Progenitor cell of endocrine pancreas (in vitro differentiated cells): ENCODE measurements at places on chromosomes 7 and 10. TPM values are rescaled to one million over a fixed set of nuclear protein-coding genes. Genes with fewer than 3 reads are reported as not detected.
A peak's percentile ranks its signal among the peaks of the same experiment; 100 is the strongest.

Gene LRRC17
- total RNA-seq: 1.3 and 2.3 TPM in 2 replicates

Gene TMEM270
- total RNA-seq: not detected in 2 replicates

Gene CSGALNACT2
- 8.9 and 9.3 TPM in 2 replicates for total RNA-seq

Gene MEST
- total RNA-seq: 628 and 664 TPM in 2 replicates

Gene SFRP5
- 73.1 and 81.0 TPM in 2 replicates for total RNA-seq

Gene CYP2C8
- 7.3 and 8.1 TPM in 2 replicates for total RNA-seq

Gene MYOZ1
- 0.31 TPM in 1 of 2 replicates, not detected in the other for total RNA-seq

DNA sequence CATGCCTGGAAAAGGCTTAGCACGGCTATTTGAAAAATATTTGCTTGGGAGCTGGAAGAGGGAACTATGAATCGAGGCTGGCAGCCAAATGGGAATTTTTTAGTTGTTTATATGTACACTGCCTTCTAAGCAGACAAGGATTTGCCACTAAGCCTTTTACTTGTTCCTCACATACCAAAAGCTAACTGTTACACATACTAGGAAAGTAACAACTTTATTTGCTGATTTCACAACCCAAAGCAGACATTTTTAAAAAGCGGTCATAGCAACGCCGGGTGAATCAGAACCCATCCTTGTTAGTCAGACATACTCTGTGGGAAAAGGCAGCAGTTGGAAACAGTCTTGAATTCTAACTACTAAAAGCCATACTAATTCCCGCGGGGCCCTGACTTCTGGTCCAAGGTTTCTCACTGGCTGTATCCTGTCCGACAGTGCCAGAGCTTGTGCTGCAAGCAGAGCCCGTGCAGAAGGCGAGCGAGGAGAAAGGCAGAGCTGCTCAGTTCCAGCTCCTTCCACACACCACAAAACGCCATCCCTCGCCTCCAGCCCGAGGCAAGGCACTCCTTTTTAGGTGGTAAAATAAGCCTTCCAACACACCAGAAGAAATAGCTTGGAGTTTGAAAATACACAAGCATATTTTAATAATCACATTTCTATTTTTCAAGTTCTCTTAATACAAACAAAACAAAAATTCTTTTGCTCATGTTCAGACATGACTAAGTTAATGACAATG is 89.2 kb downstream of the RNF216 start:
- no peaks in the 10 kb centered on the region for H3K4me1 ChIP-seq
- no peak for DNase-seq
- H3K27ac ChIP-seq: no peak overlapping the region
- no peak overlapping the region for H3K4me3 ChIP-seq
- no peaks in the 10 kb centered on the region for H3K27me3 ChIP-seq
- H3K36me3 ChIP-seq: peaks cover 5% of the 10 kb centered on the region

GRCh38 chr7:32887395-32887794 is 4.2 kb downstream of the KBTBD2 start:
- H3K36me3 ChIP-seq: no peaks in the 10 kb centered on the region
- DNase-seq: no peak
- no peaks in the 10 kb centered on the region for H3K27me3 ChIP-seq
- H3K27ac ChIP-seq: no peak overlapping the region
- H3K4me1 ChIP-seq: peaks cover 49% of the 10 kb centered on the region

DNA sequence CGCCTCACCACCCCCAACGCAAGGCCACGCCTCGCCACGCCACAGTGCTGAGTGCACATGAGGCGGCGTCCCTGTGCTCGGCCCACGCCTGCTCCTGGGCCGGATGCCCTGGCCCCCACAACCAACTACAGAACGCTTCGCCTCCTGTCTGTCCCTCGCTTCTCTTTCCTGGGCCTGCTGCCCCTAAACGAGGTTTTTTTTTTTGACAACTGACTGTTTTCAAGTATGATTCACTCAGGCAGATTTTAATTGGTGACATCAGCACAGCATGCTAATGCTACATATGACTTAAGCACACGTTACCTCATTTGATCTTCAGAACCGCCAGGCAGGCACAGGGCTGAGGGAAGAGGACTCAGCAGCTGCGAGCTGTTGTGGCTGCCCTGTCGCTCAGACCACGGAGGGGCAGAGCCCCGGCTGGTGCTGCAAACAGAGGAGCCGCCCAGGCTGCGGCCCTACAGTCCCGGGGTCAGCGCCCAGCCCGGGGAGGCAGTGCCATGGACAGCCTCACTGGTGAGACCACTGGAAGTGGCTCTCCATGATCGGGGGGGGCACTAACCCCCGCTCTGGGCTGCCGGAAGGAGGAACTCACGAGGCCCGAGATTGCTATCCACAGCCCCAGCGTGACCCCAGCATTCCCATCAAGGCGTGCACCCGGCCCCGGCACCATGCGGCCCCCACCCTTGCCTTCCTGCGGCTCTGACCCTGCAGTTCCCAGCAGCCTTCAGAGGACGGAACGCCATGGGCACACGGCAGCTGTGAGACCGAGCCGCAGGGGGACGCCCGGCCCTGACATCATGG is 212.8 kb downstream of the MAD1L1 start:
- H3K27ac ChIP-seq: no peak overlapping the region
- H3K4me3 ChIP-seq: no peak overlapping the region
- H3K36me3 ChIP-seq: peaks cover 8% of the 10 kb centered on the region
- H3K4me1 ChIP-seq: peaks cover 23% of the 10 kb centered on the region

GRCh38 chr10:98621630-98622029 is 174.9 kb upstream of the HPS1 start:
- no peaks in the 10 kb centered on the region for H3K36me3 ChIP-seq
- no peaks in the 10 kb centered on the region for H3K27me3 ChIP-seq
- H3K4me3 ChIP-seq: no peak overlapping the region
- H3K4me1 ChIP-seq: no peaks in the 10 kb centered on the region
- no peak overlapping the region for H3K27ac ChIP-seq

DNA sequence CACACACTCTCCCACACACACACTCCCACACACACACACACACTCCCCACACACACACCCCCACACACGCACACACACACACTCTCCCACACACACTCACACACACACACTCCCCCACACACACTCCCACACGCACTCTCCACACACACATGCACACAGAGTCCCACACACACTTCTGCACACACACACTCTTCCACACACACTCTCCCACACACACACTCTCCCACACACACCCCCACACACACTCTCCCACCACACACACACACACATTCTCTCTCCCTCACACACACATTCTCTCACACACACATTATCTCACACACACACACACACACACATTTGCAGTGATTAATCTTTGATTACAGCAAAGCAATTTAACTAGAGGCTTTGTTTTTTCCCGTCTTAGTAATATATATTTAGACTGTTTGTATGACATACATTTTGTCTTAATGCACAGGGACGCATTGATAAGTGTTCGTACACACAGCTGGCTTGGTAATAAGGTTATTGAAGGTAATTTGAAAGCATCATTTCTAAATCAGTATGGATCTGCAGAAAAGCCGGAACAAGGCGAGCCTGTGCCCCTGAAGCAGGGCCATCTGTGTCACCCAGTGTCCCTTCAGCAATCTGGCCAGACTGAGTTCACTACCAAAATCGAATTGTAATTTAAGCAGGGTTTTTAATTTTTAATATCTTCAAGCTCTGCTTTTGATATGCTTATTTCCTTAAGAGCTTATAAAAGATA is 69.9 kb upstream of the SH2B2 start:
- H3K4me1 ChIP-seq: no peaks in the 10 kb centered on the region
- no peak overlapping the region for H3K4me3 ChIP-seq
- peak overlapping the region; percentile 45 for H3K27ac ChIP-seq
- no peaks in the 10 kb centered on the region for H3K27me3 ChIP-seq
- DNase-seq: no peak
- peaks cover 12% of the 10 kb centered on the region for H3K36me3 ChIP-seq

- H3K4me3 ChIP-seq: no peak overlapping the region
- H3K27me3 ChIP-seq: no peaks in the 10 kb centered on the region
- no peak overlapping the region for H3K27ac ChIP-seq
- peaks cover 15% of the 10 kb centered on the region for H3K4me1 ChIP-seq
Observed at GRCh38 chr7:27608776-27609495, 53.7 kb downstream of the HIBADH start.

DNA sequence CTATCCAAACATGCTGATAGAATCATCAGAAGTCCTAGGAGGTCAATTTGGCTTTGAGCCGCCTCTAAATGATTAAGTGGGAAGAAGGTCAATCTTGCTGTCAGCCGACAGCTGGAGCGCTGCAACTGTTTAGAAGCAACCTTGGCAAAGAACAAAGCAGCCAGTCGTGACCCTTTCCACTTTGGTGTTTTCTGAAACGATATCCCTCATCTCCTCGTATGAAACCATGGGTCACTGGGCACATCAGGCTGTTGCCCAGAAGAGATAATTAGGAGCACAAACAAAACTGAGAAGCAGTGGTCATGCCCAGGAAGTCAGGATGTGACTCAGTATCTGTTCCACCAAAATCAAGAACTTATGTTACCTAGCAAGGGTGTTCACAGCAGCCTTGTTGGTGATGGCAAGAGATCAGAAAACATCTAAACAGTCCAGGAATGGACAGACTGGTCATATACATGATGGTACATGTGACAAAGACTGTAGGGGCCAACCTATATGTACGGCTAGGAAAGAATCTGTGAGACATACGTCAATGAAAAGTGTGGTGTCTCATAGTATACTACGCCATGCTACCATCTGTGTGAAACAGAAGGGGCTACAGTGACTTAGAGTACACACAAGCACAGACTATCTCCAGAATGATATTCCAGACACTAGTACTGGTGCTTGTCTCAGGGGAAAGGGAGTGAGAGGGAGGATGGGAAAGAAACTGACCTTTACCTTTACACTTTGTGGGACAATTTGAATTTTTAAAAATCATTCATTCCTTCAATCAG is 22.4 kb downstream of the STN1 start:
- peaks cover 25% of the 10 kb centered on the region for H3K4me1 ChIP-seq
- peaks cover 9% of the 10 kb centered on the region for H3K36me3 ChIP-seq
- H3K27ac ChIP-seq: peak overlapping the region; percentile 22

GRCh38 chr7:149240637-149241036 is 1.2 kb downstream of the ZNF212 start:
- H3K4me3 ChIP-seq: peak overlapping the region; percentile 98
- peaks cover 20% of the 10 kb centered on the region for H3K27me3 ChIP-seq
- peak overlapping the region; percentile 12 for H3K27ac ChIP-seq
- peaks cover 9% of the 10 kb centered on the region for H3K36me3 ChIP-seq

GRCh38 chr7:149495785-149496641 is 1.6 kb downstream of the ZNF746 start:
- H3K36me3 ChIP-seq: peaks cover 10% of the 10 kb centered on the region
- peak overlapping the region; percentile 95 for H3K4me3 ChIP-seq
- H3K4me1 ChIP-seq: peaks cover 19% of the 10 kb centered on the region
- peaks cover 16% of the 10 kb centered on the region for H3K27me3 ChIP-seq
- peak overlapping the region; percentile 98 for H3K27ac ChIP-seq

- H3K27ac ChIP-seq: no peak overlapping the region
- no peaks in the 10 kb centered on the region for H3K36me3 ChIP-seq
Observed at GRCh38 chr7:88357294-88357693, 50.6 kb upstream of the STEAP4 start.

GRCh38 chr7:135842446-135843179 is 94.0 kb upstream of the FAM180A start:
- H3K4me3 ChIP-seq: no peak overlapping the region
- H3K36me3 ChIP-seq: no peaks in the 10 kb centered on the region
- H3K4me1 ChIP-seq: no peaks in the 10 kb centered on the region
- DNase-seq: no peak
- no peak overlapping the region for H3K27ac ChIP-seq

DNA sequence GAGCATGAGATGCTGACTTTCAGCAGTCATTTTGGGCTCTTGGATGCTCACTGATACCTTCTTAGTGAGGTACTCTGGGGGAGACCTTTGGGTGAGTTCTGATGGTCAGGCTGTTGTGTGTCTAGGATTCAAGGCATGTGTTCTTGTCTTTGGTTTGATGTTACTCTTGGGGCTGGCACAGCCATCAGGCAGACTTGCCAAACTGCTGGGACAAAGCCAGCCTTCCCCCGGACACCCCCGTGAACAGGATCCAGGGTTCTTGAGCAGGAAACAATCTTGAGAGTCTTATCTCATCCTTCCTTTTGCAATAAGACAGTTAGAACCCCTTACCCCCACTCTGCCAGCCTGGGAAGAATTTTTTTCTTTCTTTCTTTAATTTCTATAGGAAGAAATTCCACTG is 42.2 kb downstream of the SUFU start:
- H3K27ac ChIP-seq: no peak overlapping the region
- no peaks in the 10 kb centered on the region for H3K4me1 ChIP-seq
- H3K4me3 ChIP-seq: no peak overlapping the region
- H3K27me3 ChIP-seq: no peaks in the 10 kb centered on the region
- peaks cover 7% of the 10 kb centered on the region for H3K36me3 ChIP-seq

- H3K4me3 ChIP-seq: no peak overlapping the region
- H3K36me3 ChIP-seq: no peaks in the 10 kb centered on the region
Observed at GRCh38 chr10:129712000-129712399, 245.0 kb downstream of the MGMT start.

DNA sequence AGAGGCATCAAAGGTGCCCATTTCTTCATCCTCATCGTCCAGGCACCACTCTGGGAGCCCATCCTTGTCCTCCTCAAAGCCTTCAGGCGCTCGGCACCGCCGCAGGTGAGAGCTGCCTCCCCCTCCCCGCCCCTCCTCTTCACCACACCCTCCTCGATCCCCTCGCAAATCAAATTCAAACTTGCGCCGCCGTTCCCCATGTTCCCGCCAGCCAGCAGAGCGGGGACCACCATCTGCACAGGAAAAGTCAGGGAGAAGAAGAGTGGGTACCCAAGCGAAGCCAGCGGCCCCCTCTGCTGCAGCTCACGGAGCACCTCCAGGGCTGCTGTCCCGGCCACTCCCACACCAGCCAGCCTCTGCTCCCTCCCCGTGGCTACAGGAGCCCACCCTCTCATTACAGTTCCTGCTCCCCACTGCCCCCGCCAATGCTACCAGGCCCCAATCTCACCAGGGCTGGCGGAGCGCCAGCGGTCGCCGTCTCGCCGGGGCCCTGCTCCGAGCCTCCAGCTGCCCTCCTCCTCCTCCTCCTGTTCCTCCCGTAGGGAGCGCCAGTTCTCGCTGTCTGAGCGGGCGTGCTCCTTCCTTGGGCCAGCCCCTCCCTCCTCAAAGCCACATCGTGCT is 7.7 kb downstream of the GIGYF1 start:
- H3K36me3 ChIP-seq: peaks cover 6% of the 10 kb centered on the region
- DNase-seq: no peak
- no peak overlapping the region for H3K27ac ChIP-seq
- no peaks in the 10 kb centered on the region for H3K27me3 ChIP-seq
- no peak overlapping the region for H3K4me3 ChIP-seq

GRCh38 chr10:107623292-107623691 is 458.8 kb upstream of the SORCS1 start:
- H3K27me3 ChIP-seq: no peaks in the 10 kb centered on the region
- H3K4me1 ChIP-seq: peaks cover 1% of the 10 kb centered on the region
- no peaks in the 10 kb centered on the region for H3K36me3 ChIP-seq
- H3K27ac ChIP-seq: no peak overlapping the region
- no peak overlapping the region for H3K4me3 ChIP-seq
- DNase-seq: no peak

DNA sequence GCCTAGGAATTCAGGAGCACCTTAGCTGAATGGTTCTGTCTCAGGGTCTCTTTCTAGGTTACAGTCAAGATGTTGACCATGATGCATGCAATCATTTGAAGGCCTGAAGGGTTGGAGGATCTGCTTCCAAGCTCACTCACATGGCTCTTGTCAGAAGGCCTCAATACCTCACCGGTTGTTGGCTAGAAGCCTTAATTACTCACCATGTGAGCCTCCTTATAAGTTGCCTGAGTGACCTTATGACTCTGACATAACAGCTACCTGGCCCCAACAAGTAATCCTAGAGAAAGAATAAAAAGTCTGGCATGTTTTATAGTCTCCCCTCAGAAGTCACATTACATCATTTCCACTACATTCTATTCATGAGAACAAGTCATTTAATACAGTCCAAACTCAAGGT is 3.4 kb upstream of the C1GALT1 start:
- DNase-seq: no peak
- H3K4me1 ChIP-seq: peaks cover 18% of the 10 kb centered on the region
- H3K27me3 ChIP-seq: no peaks in the 10 kb centered on the region
- no peaks in the 10 kb centered on the region for H3K36me3 ChIP-seq
